ENCODE measurements at places on chromosomes 3 and 15.
A peak's percentile ranks its signal among the peaks of the same experiment; 100 is the strongest.

DNA sequence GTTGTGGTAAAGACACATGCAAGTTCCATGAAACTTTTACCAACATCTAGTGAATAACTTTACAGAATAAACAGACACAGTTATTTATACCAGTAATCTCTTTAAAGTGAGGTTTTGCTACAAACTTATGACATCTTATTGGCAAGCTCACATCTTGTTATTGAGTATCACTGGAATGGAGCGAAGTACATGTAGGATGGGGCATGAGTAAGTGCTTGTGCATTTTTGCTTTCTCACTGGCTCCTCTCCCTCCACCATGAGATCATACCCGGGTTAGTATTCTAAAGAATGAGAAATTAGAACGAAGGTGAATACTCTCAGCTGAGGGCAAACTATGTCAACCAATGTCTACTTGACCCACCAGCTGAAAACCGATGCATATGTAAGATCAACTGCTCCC lies 193.3 kb upstream of the ZNF717 start:
- DNase-seq: no peak

- no peak for DNase-seq
Observed at GRCh38 chr3:52076896-52077780, 20.8 kb upstream of the DUSP7 start.

GRCh38 chr3:170640737-170641171 lies 54.9 kb upstream of the SLC7A14 start:
- no peak for DNase-seq

- DNase-seq: peak; percentile 21
Observed at GRCh38 chr3:38111201-38111600, 25.7 kb downstream of the ACAA1 start.

DNA sequence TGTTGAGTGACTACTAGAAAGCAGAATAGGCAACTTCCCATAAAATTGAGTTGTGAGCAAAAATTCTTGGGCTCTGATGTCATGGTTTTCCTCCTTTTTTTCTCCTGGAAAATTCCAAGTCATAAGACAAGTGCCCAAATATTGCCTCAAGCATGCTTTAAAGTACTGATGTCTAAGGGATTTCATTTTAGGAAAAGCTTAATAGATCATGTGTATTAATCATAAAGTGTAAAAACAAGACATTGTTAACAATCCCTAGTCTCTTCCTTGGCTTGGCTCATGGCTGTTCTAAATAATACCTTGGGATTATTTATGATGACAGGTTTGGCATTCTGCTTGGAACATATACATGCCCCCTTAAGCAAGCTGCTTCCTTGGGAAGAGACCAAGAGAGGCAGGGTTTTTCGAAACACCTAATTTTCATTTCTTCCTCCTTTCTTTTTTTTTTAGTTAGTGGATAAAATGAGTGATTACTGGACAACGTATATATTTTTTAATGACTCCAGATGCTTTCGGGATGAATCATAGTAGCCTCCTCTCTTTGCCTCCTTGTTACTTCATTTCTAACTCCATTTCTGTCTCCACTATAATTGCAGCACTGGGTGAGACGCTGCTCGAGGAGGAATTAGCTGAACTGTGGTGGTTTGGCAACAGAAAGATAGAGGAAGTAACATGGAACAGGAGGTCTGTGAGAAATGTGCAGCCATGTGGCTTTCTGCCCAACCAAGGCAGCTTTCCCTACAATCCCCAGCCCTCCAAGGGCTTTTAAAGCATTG lies 104.9 kb downstream of the TPRG1 start:
- DNase-seq: no peak
